ENCODE measurements at places on chromosomes 6 and 20.
A peak's percentile ranks its signal among the peaks of the same experiment; 100 is the strongest.

- DNase-seq = no peak
Observed at GRCh38 chr20:46215913-46216707, 92.2 kb downstream of the CDH22 start.

DNA sequence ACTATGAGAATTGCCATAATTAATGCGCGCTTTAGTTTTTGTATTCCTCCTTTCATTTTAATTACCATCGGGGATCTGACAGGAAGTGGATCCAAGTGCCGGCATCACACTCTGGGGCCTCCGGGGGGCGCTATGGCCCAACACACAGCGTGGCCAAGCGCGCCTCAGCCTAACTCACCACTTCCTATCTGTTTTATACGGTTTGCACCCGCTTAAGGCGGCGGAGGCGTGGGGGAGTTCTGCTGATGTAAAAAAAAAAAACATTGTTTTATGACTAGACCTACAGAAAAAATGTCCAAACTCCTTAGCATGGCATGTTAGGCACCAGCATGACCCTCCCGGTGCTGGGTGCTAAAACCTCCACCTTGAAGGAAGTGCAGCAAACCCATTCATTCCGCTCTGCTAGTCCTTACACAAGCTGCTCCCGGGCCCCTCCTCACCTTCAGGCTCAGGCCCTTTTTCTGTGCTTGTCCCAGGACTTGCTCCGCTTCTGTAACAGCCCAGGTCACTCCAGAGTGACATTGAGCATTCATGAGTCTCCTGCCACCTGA lies 4.5 kb upstream of the EBF4 start:
- peak; percentile 59 for DNase-seq

DNA sequence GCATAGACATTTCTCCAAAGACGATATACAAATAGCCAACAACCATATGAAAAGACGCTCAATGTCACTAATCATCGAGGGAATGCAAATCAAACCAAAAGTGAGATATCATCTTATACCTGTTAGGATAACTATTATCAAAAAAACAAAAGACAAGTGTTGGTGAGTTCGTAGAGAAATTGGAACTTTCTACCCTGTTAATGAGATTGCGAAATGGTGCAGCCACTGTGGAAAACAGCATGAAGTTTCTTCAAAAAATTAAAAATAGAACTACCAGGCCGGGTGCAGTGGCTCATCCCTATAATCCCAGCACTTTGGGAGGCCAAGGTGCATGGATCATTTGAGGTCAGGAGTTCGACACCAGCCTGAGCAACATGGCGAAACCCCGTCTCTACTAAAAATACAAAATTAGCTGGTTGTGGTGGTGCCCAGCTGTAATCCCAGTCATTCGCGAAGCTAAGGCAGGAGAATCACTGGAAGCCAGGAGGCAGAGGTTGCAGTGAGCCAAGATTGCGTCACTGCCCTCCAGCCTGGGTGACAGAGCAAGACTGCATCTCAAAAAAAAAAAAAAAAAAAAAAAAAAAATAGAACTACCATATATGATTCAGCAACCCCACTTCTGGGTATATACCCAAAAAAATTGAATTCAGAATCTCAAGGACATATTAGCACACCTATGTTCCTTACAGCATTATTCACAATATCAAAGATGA lies 170.0 kb upstream of the ZNF184 start:
- no peak for DNase-seq

GRCh38 chr6:122791310-122791679 lies 2.2 kb downstream of the SMPDL3A start:
- DNase-seq = no peak

DNA sequence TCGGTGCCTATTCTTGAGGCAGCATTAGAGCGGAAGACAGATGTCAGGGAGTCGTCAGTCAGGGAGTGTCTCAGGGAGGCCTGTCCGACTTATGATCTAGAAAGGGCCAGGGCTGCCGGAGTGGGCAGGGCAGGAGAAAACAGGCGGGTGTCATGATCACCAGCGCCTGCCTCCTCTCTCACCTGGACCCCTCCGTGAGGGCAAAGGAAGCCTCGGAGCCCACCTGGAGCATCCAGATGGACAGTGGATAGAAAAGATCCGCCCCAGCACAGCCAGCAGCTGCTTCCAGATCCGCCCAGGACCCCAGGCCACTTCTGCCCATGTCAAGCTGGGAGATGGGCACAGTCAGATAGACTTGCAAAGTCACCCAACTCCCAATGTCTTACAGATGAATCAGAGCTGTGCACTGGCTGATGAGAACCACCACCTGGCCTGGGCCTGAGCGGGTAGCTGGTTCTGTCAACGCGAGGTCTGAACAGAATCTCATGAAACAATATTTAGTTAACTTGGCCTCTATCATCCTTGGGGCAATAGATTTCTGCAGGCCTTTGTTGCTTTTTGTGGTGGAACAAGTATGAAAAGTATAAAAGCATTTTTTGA lies 22.2 kb downstream of the PSMG4 start:
- DNase-seq = peak; percentile 29

DNA sequence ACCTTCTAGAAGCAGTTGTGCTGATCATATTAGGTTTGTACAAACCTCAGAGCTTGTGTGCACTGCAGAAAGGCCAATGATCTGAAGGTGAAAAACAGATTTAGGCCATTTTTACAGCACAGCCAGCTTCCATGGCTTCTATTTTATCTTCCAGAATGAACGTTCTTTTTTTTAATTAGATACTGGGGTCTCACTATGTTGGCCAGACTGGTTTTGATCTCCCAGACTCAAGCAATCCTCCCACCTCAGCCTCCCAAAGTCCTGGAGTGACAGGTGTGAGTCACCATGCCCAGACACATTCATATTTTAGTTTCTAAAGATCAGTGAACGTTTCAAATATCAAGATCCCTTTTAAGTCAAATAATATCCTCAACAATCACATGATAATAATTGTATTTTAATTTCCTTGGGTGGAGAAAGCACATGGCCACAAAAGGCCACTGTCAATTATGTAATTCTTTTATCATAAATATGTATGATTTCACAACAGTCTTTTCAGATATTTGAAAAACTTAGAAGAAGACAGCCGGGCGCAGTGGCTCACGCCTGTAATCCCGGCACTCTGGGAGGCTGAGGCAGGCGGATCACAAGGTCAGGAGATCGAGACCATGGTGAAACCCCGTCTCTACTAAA lies 326.7 kb upstream of the JARID2 start:
- no peak for DNase-seq

DNA sequence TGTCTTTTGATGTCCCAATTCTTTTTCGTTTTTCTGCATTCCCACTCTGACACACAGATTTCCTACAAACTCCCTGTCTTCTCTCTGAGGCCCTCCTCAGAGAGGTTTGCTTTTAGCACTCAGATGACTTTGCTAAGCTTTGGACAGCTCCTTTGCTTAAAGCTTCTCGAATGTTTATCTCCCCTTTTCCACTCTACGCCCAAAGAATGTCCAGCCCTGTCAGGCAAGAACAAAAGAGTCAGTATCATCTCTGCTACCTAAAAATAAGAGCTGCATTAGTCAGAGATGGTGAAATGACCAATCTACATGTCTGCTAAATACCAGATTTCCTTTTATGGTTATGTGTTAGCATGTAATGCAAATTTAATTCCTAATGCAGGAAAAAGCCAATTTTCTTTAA lies 56.8 kb downstream of the PREP start:
- DNase-seq = peak; percentile 61

GRCh38 chr6:64334636-64335035 lies 699.0 kb downstream of the PHF3 start:
- DNase-seq = no peak

DNA sequence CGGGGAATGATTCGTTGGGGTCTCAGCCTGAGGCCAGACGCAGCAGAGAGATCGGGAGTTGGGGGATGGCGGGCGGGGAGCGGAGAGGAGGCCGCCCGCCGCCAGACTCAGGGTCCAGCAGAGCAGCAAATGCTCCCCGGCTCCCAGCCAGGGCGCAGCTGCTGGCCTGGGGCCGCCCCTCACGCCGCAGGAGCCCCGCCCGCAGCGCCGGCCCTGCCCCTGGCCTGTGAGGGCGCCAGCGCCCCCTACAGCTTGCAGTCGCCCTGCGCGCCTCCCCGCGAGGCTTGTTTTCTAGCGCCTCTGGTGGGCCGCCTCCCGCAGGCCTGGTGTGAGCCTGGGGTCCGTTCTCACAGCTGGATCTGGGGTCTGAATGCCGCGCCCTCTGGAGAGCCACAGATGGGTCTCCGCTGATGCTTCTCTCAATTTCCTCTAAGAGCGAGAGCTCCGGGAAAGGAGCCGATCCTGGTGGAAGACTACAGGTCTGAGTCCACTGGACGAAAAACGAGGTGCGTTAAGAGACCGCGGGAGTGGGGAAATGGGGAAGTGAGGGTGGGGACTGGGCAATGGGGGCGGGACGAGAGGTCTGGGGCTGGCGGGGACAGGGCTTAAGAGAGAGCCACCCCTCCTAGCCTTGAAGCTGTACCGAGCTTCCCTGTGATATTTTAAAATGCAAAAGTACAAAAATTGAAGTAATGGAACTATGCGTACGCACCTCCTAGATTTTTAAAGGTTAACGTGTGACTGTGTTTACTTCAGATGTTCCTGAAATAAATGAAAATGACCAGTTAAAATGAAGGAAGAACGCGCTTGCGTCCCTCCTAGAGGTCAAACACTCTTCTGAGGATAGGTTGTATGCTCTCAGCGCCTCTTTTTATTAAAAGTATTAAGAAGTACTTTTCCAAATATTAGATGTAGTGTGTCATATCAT lies 30.1 kb downstream of the TRIM38 start:
- peak; percentile 96 for DNase-seq

GRCh38 chr20:48795732-48796131 lies 32.1 kb downstream of the PREX1 start:
- no peak for DNase-seq

GRCh38 chr20:16174311-16174710 lies 398.9 kb downstream of the KIF16B start:
- no peak for DNase-seq

DNA sequence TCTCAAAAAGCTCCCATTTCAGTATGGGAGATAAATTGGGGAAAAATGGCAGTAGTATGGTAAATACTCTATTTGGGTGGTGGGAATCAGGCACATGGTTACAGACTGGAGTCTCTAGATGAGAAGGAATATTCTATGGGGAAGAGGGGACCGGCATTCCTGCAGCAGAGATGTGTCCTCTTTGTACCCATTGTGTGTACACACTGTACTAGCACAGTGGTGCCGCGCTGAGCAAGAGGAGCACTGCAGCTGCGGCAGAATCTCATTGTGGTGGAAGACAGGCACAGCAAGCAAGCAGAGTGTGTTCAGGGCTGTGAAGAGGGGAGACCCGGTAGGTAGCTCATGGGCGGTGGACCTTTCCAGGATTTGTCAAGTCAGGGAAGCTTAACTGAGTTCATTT lies 13.0 kb downstream of the AFDN start:
- DNase-seq = no peak

- DNase-seq = no peak
Observed at GRCh38 chr6:149169761-149170511, 147.6 kb upstream of the TAB2 start.

DNA sequence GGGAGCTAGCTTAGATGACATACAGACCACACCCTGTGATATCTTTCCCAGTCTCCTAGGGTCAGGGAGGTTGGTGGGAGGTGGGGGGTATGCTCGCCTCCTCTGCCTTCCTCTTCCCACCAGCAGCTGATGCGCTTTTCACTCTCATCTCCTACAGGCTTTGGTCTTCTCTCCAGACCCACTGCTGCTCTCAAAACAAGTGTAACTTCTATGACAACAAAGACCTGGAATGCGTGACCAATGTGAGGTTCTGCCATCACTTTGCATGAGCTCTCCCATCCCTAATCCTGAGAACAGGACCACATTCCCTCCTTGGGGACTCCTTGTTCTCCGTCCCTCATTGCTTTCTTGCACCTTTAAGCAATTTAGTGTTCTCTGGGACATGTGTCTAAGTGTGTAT lies 2.7 kb downstream of the CTSA start:
- no peak for DNase-seq

GRCh38 chr20:4929686-4930397 lies 71.5 kb downstream of the SLC23A2 start:
- no peak for DNase-seq

DNA sequence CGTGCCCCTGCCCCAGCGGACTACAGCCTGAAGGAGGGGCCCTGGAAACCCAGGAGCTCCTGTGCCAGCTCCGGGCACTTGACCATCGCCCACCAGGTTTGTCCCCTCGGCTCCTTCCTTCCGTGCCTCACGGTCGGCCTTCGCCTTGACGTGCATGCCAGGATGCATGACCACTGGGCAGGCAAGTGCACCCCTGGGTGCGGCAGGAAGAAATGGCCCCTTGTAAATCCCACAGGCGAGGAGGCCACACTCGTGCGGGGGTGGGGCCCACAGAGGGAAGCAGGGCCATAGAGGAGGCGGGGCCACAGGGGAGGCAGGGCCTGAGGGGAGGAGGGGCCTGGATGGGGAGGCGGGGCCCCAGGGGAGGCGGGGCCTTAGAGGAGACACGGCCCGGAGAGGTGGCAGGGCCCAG lies 81.7 kb downstream of the YTHDF1 start:
- no peak for DNase-seq

GRCh38 chr6:36649701-36650484 lies 28.6 kb upstream of the CDKN1A start:
- peak; percentile 52 for DNase-seq

DNA sequence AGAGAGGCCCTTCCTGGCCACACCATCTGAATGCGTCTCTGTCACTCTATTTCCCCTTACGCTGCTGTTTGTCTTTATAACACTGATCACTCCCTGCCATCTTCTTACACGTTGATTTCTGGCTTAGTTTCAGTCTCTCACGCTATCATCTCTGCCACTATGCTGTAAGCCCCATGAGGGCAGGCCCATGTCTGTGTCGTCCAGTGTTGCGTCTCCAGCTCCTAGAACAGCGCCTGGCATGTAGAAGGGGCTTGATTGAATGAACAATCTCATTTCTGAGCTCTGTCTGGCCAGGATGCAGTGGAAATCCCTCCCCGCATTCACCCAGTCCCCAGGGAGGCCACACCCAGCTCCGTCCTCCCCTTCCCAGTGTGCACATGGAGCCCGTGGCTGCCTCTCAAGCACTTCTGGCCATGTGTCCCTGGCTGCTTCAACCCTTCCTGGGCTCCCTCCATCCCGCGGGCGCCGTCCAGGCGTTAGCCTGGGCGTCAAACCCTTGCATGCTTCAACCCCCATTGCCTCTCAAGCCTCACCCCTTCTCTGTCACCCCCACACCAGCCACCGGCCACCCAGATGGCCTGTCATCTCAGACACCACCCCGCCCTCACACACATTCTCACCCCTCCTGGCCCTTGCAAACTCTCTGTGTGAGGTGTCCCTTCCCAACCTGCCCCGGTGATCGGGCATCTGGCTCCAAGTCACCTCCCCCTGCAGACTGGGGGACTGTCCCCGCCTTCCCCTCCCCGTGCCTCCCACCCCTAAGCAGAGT lies 71.1 kb downstream of the SRC start:
- no peak for DNase-seq

DNA sequence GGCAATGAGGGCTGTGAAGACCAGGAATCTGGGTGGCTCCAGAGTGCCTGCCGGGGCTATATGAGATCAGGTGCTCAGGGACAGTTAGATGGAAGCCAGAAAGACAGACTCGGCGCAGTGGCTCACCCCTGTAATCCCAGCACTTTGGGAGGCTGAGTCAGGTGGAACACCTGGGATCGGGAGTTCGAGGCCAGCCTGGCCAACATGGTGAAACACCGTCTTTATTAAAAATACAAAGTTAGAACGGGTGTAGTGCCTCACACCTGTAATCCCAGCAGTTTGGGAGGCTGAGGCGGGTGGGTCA lies 43.4 kb downstream of the BCAS4 start:
- DNase-seq = no peak

- DNase-seq = no peak
Observed at GRCh38 chr6:6694825-6695624, 106.5 kb downstream of the LY86 start.

- DNase-seq = peak; percentile 47
Observed at GRCh38 chr20:22984606-22985005, 50.5 kb upstream of the SSTR4 start.

- DNase-seq = no peak
Observed at GRCh38 chr6:38177882-38178583, 358.5 kb downstream of the ZFAND3 start.

All from lung microvascular endothelial cell (primary cell).